Activated T-helper 1 cell treated with Interleukin-2 at 50 U/mL for 16 hours (primary cell): ENCODE measurements at places on chromosomes 2 and 18.

- DNase-seq = no peak
Observed at GRCh38 chr2:120531365-120531764, 185.4 kb downstream of the INHBB start.

GRCh38 chr2:18949871-18950270, 360.5 kb upstream of the NT5C1B start:
- DNase-seq = no peak

GRCh38 chr2:46805401-46805951, 110.1 kb downstream of the MCFD2 start:
- no peak for DNase-seq

- no peak for DNase-seq
Observed at GRCh38 chr2:181613241-181613640, 43.7 kb downstream of the CERKL start.

DNA sequence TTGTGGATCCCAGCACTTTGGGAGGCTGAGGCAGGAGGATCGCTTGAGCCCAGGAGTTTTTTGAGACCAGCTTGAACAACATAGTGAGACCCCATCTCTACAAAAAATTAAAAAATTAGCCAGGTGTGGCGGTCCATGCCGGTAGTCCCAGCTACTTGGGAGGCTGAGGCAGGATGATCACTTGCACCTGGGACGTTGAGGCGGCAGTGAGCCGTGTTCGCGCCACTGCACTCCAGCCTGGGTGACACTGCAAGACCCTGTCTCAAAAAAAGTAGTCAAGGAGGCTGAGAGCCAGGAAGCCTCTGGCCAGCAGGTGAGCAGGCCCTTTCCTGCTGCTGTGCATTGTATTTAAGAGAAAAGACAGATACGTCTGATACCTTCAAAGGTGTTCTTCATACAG, 11.1 kb upstream of the PROC start:
- DNase-seq = no peak
